CD4-positive, alpha-beta T cell treated with Interleukin-2 at 100 ng/mL for 4 hours (primary cell): ENCODE measurements at places on chromosomes 7 and 10.
A peak's percentile ranks its signal among the peaks of the same experiment; 100 is the strongest.

- DNase-seq = no peak
Observed at GRCh38 chr7:151384776-151385625, 24.8 kb downstream of the WDR86 start.

GRCh38 chr7:143884969-143885559 is 16.9 kb downstream of the TCAF1 start:
- no peak for DNase-seq

- no peak for DNase-seq
Observed at GRCh38 chr10:787933-788651, 98.6 kb upstream of the DIP2C start.

DNA sequence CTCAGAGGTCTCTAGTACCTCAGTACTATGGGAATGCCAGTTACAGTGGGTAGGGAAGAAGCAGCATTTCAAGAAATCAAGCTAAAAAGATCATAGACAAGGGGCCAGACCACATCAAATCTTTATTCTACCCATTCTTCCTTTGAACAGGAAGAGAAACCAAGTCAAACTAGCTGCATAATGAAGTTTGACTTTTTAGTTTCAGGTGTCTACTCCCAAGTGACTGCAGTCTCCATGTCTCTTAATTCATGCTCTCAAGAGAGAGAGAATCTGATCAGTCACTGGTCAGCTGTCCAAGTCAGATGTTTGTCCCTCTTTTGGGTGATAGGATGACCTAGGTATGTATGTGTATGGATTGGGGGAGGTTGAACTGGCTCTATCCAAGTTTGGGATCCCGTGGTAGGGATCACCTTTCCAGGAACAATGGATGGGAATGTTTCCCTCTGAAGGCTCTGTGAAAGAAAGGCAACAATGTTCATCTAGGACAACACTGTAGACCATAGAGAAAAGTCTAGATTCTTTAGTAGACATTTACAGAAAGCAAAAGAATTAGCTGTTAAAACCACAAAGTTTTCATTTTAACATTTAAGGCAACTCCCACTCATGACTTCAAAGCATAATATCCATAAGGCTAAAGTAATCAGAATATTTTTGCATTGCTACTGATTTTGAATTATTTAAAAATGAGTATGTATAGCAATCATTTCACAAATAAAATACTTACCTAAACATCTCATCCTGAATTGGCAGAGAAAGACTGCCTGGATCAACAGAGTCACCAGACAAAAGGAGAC is 30.1 kb upstream of the PRTFDC1 start:
- no peak for DNase-seq

DNA sequence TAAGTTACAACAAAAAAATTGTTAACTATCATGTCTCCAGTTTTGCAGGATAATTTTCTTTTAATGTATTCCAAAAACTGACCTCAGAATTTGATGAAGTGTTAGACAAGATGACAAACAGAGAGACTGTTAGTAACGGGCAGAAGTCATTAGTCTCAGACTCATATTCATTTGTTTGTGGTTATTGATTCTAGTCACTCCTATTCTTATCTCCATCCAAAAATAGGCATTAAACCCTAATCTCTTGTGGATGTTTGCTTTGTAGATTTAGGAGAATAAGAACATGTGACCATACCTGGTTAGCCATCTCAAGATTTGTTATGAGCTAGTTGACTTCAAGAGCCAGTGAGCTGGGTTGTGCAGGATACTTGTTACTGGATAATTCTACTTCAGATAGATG is 261.1 kb downstream of the AUTS2 start:
- no peak for DNase-seq

GRCh38 chr10:82742478-82742877 is 867.5 kb downstream of the NRG3 start:
- no peak for DNase-seq

DNA sequence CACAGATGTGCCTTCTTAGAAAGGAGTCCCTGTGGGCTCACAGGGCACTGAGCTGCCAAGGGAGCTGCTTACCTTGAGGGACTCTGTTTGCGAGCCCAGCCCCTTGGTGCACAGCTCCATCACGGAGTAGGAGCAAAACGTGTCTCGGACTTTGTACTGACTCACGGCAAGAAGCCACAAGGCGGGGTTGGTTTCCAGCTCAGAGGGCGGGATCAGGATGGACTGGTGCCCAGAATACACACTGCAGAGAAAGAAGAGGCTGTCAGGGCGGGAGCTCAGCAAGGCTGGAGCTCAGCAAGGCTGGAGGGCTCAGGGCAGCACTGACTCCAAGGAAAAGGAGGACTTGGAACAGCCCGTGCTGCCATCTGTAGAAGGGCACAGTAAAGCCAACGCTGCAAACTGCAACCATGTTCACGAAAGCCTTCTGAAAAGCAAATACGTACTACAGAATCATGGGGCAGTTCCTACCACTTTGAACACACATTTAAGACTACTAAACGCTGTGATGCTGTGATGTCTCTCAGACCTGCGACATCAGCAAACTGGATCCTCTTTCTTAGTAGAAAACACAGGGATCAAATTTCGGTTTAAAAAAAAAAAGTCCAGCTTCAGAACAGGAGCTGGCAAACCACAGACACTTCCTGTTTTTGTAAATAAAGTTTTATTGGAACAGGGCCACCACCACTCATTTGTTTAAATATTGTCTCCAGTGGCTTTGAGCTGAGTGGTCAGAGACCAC is 194.3 kb downstream of the ZMYND11 start:
- peak; percentile 38 for DNase-seq
